Suprapubic skin (tissue), 4 donors: ENCODE measurements at places on chromosomes 4 and X. TPM values are rescaled to one million over a fixed set of nuclear protein-coding genes. Genes with fewer than 3 reads are reported as not detected.

The VEGFC gene
- total RNA-seq, result 2.3 TPM

The EXOC1L gene
- not detected for total RNA-seq

The ZNF157 gene
- total RNA-seq, result 0.18 TPM

The NPNT gene
- 5.2 TPM for total RNA-seq

The IL21 gene
- total RNA-seq, result not detected

The MBNL3 gene
- total RNA-seq, result 35.6 TPM

The FAM47A gene
- not detected for total RNA-seq

The FGF13 gene
- total RNA-seq, result 2.0 TPM

The C4orf50 gene
- total RNA-seq, result not detected

The RNF150 gene
- total RNA-seq, result 3.4 TPM

The SLC10A6 gene
- 85.6 TPM for total RNA-seq

The RXFP1 gene
- not detected for total RNA-seq

The STPG2 gene
- total RNA-seq, result 0.26 TPM

The MAMLD1 gene
- total RNA-seq, result 4.5 TPM

The PRKG2 gene
- total RNA-seq, result 0.79 TPM

The HERC5 gene
- 1.4 TPM for total RNA-seq

GRCh38 chrX:13901354-13901753 is 84.5 kb upstream of the GPM6B start:
- no peak for DNase-seq

DNA sequence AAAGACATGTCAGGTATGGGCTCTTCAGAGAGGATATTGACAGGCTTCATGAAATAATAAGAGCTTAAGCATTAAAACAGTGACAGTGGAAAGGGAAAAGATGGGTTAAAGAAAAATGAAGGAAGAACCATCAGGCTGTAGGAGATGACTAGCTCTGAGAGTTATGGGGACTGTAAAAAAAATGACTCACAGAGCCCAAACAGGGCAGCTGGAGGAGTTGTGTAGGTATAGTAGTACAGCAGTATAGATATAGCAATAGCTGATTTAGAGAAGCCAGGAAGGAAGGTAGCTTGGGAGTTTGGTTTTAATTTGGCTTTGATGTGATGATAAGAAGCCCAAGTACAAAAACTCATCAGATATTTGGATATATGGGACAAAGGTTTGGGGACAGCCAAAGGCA is 66.6 kb downstream of the FREM3 start:
- no peak for DNase-seq

- DNase-seq, result no peak
Measured at GRCh38 chrX:15233416-15234015, 36.4 kb downstream of the ASB9 start.

DNA sequence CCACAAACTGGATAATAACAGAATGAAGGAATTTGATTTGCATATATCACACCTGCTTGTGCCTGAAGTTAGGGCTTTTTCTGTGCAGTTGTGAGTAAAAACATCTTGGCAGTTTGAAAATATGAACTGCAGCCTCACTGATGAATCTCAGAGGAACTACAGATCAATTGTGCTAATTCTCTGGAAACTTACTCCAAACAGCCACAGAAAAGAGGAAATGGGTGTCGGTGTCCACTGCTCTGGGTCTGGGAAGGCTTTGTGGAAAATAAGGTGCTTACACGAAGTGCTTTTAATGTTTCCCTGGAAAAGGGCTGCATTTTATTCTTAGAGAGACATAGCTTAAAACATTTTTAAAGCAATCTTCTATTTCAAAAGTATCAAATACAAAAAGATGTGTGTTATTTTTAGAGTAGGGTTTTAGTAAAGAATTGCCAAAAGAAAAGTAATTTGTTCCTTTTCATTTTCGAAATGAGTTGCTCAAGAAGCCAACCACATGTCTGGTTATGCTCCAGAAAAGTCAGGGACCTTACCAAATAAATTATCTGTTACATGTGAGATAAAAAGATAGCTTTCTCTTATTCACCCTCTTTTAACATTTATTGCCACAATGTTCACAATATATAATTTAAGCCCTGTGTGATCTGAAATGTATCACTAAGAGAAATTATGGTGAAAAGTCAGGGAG is 240.1 kb downstream of the FRAS1 start:
- DNase-seq, result no peak

DNA sequence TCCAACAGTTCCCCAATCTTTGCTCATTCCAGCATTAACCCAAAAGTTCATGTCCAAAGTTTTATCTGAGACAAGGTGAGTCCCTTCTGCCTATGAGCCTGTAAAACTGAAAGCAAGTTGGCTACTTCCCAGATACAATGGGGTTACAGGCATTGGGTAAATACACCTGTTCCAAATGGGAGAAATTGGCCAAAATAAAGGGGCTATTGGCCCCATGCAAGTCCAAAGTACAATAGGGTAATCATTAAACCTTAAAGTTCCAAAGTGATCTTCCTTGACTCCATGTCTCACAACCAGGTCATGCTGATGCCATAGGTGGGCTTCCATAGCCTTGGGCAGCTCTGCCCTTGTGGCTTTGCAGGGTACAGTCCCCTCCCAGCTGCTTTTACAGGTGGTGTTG is 511.7 kb upstream of the KLHL4 start:
- no peak for DNase-seq

- no peak for DNase-seq
Measured at GRCh38 chr4:84579403-84579776, 3.5 kb upstream of the CDS1 start.

GRCh38 chr4:88870428-88870827 is 172.8 kb upstream of the NAP1L5 start:
- DNase-seq, result no peak

DNA sequence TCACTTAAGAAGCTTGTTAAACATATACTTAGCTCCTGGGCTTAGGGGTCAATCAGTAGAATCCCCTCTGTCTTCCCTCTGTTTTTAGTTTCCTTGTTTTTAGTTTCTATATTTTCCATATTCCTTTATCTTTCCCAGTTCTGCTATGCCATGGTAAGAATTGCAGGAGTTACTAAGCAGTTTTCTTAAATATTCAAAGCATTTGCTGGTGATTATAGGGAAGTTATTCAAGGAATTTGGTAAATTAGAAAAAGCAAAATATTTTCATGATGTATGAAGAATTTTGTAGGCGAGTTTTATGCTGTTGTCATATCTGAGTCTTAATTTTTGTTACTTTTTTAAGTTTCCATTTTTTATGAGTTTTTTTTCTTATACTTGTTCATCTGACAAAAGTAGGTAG is 91.6 kb upstream of the NUDT6 start:
- no peak for DNase-seq

- DNase-seq, result no peak
Measured at GRCh38 chr4:169102026-169102425, 92.0 kb upstream of the CBR4 start.

GRCh38 chr4:9781343-9782135 is at the start of gene DRD5:
DRD5 (plus strand) TSS chr4:9781634; CDS start chr4:9782030, 396 bp downstream.
- no peak for DNase-seq

GRCh38 chr4:101967697-101968346 is 177.3 kb downstream of the BANK1 start:
- no peak for DNase-seq

- DNase-seq, result no peak
Measured at GRCh38 chr4:132839070-132839469, 310.0 kb upstream of the PCDH10 start.

- no peak for DNase-seq
Measured at GRCh38 chr4:160414496-160414895, 1311.6 kb downstream of the RAPGEF2 start.

- DNase-seq, result no peak
Measured at GRCh38 chr4:184769141-184769765, 35.4 kb upstream of the CENPU start.

GRCh38 chr4:16007471-16008095 is 44.6 kb upstream of the FGFBP2 start:
- DNase-seq, result no peak

DNA sequence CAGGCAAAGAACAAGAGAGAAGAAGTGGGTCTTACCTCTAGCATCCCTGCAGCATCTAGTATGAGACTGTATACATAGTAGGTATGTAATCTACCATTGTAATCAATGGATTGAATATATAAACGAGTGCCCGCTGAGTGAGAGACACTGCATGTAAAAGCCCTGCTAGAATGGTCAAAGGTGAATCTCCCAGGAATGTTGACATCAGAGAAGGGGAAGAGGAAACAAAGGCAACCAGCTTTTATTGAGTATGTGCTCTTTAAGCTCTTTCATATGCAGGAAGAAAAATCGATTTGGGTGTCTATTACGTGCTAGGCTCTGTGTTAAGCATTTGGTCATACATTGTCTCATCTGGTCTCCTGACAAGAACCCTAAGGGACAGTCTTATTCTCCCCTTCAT is 91.9 kb upstream of the KLHL13 start:
- no peak for DNase-seq

DNA sequence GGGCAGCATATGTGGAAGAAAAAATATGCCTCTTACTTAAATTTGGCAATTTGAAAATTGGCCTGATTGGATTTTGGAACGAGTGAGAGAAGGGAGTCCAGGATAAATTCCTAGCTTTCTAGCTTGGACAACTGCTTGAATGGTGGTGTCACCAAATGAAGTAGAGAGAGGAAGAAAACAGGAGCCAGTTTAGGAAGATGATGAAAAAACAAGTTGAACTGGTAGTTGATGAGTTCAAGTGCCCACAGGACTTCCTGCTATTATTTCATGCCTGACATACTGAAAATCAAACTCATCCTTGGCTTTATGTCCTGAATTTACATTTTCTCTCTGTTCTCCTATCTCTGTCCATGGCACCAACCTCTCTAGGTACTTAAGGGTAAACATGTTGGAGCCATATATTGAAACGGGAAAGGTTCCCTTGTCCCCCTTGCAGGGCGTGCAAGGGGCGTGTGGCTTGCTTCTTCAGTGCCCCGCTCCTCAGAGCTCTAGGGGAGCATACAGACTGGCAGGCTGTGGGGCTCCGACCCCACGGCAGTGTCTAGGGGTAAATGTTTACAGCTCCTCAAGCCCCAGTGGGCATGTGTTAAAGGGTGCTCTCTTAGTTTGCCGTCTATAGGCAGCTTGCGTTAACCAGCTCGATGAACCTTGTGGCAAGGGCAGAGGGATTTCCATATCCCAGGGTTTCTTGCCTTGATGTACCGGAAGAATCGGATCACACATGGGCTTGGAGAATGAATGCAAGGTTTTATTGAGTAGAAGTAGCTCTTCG is 250.7 kb upstream of the PGRMC2 start:
- DNase-seq, result no peak

GRCh38 chrX:56793112-56793430 is 64.0 kb downstream of the NBDY start:
- no peak for DNase-seq

GRCh38 chrX:63785708-63786040 is 660 bp upstream of the ARHGEF9 start:
- DNase-seq, result no peak

DNA sequence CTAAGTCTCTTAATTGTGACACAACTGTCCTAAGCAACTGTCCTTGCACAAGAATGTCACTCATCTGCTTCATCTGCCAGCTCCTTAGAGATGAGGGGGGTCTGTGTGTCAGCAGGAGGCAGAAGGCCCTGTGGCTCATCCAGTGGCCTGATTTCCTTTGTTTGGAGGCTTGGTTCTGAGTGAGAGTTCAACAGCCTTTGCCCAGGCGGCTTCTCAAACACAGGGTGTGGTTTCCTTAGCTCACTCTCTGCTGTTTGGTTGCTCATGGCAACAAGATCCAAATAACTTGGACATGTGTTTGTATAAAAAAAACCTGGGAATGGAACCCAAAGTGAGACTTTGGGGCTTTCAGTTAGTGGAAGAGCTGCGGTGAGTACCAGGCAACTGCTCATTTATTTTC is 46.6 kb downstream of the MAP7D3 start:
- DNase-seq, result no peak

- DNase-seq, result no peak
Measured at GRCh38 chr4:52192721-52193135, 141.6 kb downstream of the SPATA18 start.

GRCh38 chr4:183320211-183321059 is at the start of gene CLDN22:
CLDN22 (minus strand) TSS chr4:183320276; CDS start chr4:183320218, 58 bp downstream.
- no peak for DNase-seq

DNA sequence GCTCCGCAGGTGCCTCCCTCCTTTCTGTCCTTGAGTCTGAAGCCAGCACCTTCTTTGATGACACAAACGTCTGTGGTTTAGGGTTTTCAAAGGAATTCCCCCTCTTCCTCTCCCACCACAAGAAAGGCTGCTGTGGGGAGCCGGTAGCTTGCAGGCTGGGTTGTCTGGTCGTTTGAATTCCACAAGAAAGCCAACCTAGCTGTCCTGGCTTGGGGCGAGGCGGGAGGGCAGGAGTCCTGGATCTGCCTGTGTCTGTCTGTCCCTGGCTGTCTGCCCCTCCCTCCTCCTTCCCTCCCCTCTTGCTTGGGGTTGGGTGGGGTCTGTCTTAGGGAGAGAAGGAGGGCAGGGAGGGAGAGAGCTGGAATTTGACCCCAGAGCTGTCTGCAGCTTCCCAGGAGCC is 56.3 kb downstream of the SHROOM2 start:
- no peak for DNase-seq

- DNase-seq, result no peak
Measured at GRCh38 chrX:4570151-4570550, 856.7 kb upstream of the PRKX start.

DNA sequence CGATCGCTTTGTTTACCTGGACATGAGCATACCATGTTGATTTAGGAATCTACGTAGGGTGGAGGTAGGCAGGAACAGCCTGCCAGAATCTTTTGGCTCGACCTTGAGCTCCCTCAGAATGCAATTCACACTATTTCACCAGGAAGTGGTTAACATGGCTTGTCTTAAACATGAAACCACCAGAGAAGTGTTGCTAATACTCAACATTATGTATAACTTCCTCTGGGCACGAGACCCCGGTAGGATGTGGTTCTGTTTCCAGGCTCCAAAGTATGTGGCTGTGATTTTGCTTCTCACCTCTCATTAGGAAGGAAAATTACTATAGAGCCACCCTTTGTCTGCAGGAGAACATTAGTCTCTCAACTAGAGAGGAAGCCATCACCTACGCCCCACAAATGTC is 59.0 kb upstream of the VCX3B start:
- DNase-seq, result no peak

DNA sequence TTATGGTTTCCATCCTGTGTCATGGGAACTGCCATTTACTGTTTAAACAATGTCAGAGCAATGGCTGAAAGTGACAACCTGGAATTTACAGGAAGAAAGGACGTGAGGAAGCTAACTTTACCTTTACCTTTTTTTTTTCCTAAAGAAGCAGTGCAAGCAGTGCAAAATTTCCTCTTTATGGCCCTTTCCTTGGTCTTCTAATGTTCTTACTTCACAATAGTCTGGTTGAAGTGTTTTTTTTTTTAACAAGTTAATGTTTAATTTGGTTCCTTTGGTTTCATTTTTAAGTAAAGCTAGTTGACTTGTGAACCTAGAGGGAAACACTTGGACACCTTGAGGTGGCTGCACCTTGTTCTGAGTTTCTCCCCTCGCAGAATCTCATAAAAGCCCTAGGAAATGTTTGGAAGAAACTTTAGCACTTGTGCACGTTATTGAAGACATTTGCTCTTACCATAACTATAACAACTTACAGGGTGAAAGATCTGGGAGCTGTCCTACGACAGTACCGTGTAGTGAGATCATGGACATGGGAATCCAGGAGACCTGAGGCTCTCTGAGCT is 1.8 kb downstream of the SGMS2 start:
- DNase-seq, result no peak

- no peak for DNase-seq
Measured at GRCh38 chrX:39337451-39337850, 536.2 kb downstream of the MID1IP1 start.

- no peak for DNase-seq
Measured at GRCh38 chr4:139567159-139567870, 11.3 kb upstream of the SETD7 start.
